ENCODE measurements at places on chromosomes 7 and 10. TPM values are rescaled to one million over a fixed set of nuclear protein-coding genes. Genes with fewer than 3 reads are reported as not detected.

- H3K4me1 ChIP-seq = no peaks in the 10 kb centered on the region
- H3K4me3 ChIP-seq = no peak overlapping the region
- no peak for DNase-seq
These were observed 516.3 kb upstream of the TEX47 start for GRCh38 chr7:89311886-89312285.

DNA sequence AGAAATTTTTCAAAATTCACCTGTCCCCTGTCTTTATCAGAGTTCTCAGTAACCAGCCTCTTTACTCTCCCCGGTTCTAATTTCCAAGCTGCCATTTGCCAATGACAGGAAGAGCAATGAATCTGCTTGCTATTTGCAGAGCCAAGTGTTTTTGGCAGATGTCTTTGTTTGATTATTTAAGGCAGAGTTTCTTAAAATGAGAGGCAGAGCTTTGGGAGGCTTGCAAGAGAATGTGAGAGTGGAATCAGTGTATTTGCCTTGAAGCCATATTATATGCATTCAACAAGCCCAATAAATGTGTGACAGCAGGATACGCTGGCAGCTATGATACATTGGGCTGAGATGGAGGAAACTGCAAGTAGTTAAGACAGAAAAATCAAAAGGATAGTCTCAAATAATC is 196.5 kb downstream of the PHF14 start:
- H3K27ac ChIP-seq = no peak overlapping the region
- H3K36me3 ChIP-seq = no peaks in the 10 kb centered on the region
- DNase-seq = no peak
- H3K27me3 ChIP-seq = no peaks in the 10 kb centered on the region

DNA sequence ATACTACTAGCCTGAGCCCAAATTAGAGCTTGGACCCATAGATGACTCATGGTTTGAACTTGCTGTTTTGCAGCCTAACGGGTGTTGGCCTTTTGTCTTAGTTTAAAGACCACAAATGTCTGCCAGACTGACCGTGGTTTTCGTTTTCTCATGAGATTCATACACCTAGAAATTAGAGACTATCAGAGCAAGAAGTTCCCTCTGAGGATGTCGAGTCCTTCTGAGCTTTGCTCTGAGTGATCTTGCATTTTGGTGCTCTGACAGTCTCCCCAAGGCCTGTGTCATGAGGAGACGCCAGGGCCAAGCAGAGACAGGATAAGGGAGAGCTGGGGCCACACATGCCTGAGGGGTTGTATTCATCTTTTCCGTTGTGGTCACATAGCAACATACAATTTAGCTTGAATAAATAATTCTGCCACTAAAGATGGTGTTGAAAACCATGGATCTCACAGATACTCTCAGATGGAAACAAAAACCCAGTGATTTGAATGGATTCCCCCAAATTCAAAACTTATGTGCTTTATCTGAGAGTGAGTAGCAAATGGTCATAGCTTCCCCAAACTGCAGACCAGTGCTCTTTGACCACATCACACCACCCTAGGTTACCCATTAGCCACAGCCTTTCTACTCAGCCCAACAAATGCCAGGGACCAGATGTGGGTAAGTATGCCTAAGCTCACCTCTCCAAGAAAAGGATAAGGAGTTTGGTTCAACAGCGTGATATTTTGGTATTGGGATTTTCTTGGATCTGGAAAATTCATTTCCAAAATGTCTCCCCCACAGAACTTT is 762.0 kb upstream of the IGFBP3 start:
- H3K4me1 ChIP-seq = no peaks in the 10 kb centered on the region
- H3K4me3 ChIP-seq = no peak overlapping the region
- no peak overlapping the region for H3K27ac ChIP-seq

DNA sequence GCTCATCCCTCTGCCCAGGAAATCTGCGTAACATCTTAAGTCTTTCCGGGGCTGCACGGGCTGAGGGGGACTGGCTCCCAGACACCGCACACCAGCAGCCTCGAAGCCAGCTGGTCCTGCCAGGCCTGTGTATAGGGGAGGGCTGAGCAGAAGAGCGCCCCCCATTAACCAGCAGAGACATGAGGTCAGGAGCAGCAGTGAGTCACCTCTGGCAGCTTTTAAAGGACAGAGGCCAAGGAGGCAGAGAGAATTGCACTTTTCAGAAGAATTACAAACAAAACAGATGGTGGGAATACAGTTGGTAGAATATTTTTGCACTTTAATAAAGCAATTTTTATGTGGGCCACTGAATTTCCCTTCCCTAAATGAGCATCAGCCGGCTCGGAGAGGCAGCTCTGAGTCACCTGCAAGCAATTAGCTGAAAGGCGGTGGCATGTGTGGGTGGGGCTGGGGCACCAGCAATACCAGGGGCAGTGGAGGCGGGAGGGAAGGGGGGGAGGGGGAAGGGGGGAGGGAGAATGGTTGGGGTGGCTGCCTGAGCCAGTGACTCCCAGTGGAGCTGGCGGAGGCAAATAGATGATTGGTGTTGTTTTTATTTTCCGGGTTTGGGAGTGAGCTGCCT is 39.1 kb downstream of the GOLGA7B start:
- H3K4me3 ChIP-seq = no peak overlapping the region
- no peak for DNase-seq
- H3K4me1 ChIP-seq = no peaks in the 10 kb centered on the region
- no peaks in the 10 kb centered on the region for H3K27me3 ChIP-seq
- no peaks in the 10 kb centered on the region for H3K36me3 ChIP-seq

GRCh38 chr10:52469970-52470705 is 156.1 kb downstream of the DKK1 start:
- DNase-seq = no peak
- no peaks in the 10 kb centered on the region for H3K4me1 ChIP-seq

GRCh38 chr7:134865001-134865845 is 85.8 kb downstream of the CALD1 start:
- DNase-seq = no peak
- H3K27me3 ChIP-seq = no peaks in the 10 kb centered on the region
- no peaks in the 10 kb centered on the region for H3K4me1 ChIP-seq
- H3K27ac ChIP-seq = peak overlapping the region; percentile 74
- peak overlapping the region; percentile 38 for H3K4me3 ChIP-seq

GRCh38 chr10:2856598-2856997 is 210.8 kb upstream of the PFKP start:
- H3K4me1 ChIP-seq = no peaks in the 10 kb centered on the region
- no peak overlapping the region for H3K4me3 ChIP-seq
- H3K27ac ChIP-seq = no peak overlapping the region
- no peaks in the 10 kb centered on the region for H3K27me3 ChIP-seq
- H3K36me3 ChIP-seq = no peaks in the 10 kb centered on the region

DNA sequence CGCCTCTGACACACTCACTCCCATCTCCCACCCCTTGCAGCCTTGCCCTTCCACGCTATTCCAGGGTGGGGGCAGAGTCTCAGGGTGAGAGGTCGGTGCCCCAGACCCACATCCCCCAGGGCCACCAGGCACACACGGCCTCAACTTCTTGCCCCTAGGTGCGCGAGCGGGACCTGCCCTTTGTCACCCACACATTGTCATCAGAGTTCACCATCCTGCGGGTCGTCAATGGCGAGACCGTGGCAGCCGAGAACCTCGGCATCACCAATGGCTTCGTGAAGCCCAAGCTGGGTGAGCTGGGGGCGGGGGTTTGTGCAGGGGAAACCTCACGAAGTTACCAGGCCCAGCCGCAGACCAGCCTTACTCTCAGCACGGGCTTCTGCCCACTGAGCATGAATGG is 53.3 kb downstream of the CASTOR2 start:
- H3K36me3 ChIP-seq = peaks cover 41% of the 10 kb centered on the region
- DNase-seq = no peak
- H3K27me3 ChIP-seq = no peaks in the 10 kb centered on the region
- H3K4me1 ChIP-seq = peaks cover 2% of the 10 kb centered on the region
- no peak overlapping the region for H3K4me3 ChIP-seq

GRCh38 chr10:130935897-130936550 is 375.5 kb downstream of the TCERG1L start:
- no peaks in the 10 kb centered on the region for H3K4me1 ChIP-seq
- no peak for DNase-seq
- no peaks in the 10 kb centered on the region for H3K36me3 ChIP-seq
- H3K27me3 ChIP-seq = no peaks in the 10 kb centered on the region
- H3K4me3 ChIP-seq = no peak overlapping the region

DNA sequence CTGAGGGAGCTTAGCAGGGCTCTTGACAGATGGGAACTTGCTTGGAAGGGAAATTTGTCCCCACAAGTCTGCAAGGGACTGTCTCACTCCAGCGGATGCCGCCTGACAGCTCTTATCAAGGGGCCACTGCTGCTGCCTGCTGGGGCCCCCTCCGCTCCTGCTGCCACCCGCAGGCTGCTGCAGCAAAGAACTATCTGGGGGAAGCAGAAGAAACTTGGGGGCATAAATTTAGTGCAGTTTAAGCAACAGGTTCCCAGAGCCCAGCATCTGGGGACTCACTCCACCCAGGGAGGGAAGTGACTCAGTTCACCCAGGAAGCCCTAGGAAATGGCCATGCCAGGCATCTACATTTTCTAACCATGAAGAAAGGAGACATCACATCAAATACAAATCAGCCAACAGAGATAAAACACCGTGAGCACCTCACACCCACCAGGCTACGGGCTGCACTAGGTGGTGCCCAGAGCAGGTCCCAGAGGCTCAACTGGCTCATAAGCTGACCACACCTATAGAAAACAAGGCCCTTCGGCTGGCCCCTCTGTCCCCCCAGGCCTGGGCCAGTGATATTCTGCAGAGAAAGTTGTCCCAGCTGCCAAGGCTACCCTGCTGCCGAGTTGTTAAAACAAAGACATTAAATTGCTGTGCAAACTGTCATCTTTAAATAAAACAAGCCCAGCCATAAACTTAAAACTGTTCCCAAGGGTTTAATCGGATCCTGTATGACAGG is 3.7 kb downstream of the RGS10 start:
- H3K27me3 ChIP-seq = peaks cover 4% of the 10 kb centered on the region
- no peaks in the 10 kb centered on the region for H3K36me3 ChIP-seq
- no peak overlapping the region for H3K27ac ChIP-seq
- no peak for DNase-seq
- no peak overlapping the region for H3K4me3 ChIP-seq

DNA sequence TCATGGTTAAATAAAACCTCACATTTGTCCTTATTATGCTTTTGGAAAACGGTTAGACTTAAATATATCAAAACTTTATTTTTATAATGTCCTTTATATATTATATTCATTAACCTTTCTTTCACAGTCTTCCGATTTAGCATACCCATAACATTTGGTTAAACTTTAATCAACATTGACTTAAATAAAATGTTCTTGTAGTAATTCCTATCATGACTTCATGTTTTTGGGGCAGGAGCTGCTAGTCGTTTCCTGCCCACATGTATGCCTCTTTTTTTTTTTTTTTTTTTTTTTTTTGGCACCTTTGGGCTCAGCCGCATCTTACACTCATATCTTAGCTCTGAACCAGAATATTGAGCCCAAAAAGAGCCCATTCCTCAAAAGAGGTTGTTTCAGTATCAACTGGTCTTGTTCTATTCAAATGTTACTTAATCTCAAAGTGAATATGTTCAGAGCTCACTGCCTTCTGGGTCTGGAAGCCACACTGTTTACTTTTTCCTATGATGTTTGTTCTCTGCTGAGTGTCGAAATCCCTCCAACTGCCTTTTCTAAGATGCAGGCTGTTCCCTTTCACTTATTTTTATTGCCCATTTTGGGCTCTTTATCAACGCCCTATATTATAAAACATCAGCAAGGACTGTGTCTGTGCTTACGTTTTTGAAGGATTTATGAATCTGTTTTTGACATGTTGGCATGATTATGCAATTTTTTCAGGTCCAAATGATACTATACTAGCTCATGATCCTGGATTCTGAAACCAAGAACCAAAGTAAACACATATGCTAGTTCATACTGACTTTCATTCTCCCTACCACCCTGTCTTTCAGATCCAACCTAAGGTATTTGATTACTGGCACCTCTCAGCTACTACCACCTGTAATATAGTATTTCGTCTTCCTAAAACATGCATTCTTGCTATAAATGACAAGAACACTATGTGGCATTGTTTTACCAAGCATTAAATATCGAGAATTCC is 914.4 kb downstream of the PCDH15 start:
- no peak overlapping the region for H3K4me3 ChIP-seq
- no peak overlapping the region for H3K27ac ChIP-seq
- H3K4me1 ChIP-seq = no peaks in the 10 kb centered on the region
- no peak for DNase-seq
- no peaks in the 10 kb centered on the region for H3K27me3 ChIP-seq

DNA sequence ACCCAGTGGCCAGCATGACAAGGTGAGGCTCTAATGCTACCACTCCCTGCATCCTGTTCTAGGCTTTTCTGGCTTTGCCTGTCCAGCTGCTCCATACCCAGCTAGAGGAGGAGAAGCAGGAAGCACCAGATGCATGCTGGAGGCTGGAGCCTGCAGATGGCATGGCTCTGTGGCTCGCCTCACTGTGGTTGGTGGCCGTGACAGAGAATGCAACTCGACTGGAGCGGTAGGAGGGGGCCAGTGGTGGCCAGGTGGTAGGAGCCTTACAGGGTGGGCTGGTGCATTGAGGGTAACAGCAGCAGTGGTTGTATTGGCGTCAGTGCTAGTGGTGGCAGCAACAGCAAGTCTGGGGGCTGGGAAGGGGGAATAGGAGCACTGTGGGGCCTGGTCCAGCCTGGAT is 128.6 kb downstream of the ZNF248 start:
- H3K4me3 ChIP-seq = no peak overlapping the region
- DNase-seq = no peak
- H3K4me1 ChIP-seq = no peaks in the 10 kb centered on the region
- H3K36me3 ChIP-seq = no peaks in the 10 kb centered on the region

DNA sequence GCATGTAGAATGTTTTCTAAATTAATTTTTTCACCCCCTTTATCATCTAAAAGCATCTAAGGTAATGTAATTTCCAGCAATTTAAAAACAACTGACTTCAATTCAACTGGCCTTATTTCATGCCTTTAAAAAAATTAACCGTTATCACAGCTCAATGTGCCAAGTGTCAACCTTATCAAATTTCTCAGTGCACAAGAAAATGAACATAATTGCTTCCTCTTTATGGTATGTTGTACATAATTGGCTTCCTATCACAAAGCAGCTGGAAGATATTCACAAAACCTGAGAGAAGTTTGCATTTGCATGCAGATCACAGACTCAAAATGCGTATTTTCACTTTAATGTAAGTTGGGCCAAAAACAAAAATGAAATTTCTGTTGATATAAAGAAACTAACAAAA is 966.4 kb downstream of the GRM8 start:
- H3K27me3 ChIP-seq = no peaks in the 10 kb centered on the region
- H3K27ac ChIP-seq = no peak overlapping the region
- H3K36me3 ChIP-seq = no peaks in the 10 kb centered on the region

GRCh38 chr10:59008452-59008851 is 168.0 kb upstream of the PHYHIPL start:
- H3K4me1 ChIP-seq = no peaks in the 10 kb centered on the region
- no peaks in the 10 kb centered on the region for H3K27me3 ChIP-seq
- DNase-seq = no peak
- no peaks in the 10 kb centered on the region for H3K36me3 ChIP-seq

GRCh38 chr10:44908066-44908749 is 2.9 kb upstream of the TMEM72 start:
- no peaks in the 10 kb centered on the region for H3K27me3 ChIP-seq
- no peak overlapping the region for H3K4me3 ChIP-seq
- H3K27ac ChIP-seq = no peak overlapping the region
- no peak for DNase-seq

- no peaks in the 10 kb centered on the region for H3K36me3 ChIP-seq
- H3K27ac ChIP-seq = no peak overlapping the region
- no peak overlapping the region for H3K4me3 ChIP-seq
- H3K27me3 ChIP-seq = no peaks in the 10 kb centered on the region
- H3K4me1 ChIP-seq = no peaks in the 10 kb centered on the region
These were observed 66.1 kb upstream of the STK17A start for GRCh38 chr7:43516581-43517342.

The NUP205 gene
- 18.6 TPM for total RNA-seq

The CPN1 gene
- not detected for total RNA-seq

The SLC13A1 gene
- total RNA-seq = not detected

The CRTAC1 gene
- total RNA-seq = 4.2 TPM

The TSPAN12 gene
- total RNA-seq = 75.6 TPM
